ENCODE measurements at places on chromosomes 4 and X. TPM values are rescaled to one million over a fixed set of nuclear protein-coding genes. Genes with fewer than 3 reads are reported as not detected.

GRCh38 chr4:114603497-114603896, 4.9 kb downstream of the UGT8 start:
- no peak for DNase-seq

GRCh38 chr4:57777876-57778275, 667.7 kb upstream of the IGFBP7 start:
- no peak for DNase-seq

DNA sequence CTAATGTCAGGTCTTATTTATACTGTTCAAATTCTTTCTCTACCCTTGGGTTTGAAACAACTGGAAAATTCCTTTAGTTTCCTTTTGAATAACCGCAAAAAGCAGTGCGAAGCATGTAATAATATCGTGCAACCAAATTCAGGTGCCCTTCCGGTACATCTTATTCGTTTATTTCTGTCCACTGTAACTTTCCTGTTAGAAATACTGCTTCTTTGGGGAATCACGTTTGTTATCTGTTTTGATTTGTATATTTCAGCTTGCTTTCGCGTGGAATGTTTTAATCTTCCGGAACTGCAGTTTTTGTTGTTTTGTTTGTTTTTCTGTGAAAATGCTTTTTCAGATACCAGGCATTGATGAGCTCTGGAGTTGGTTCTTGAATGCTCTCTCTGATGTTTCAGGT, 85.7 kb upstream of the HPRT1 start:
- no peak for DNase-seq

Gene IL2RG
- total RNA-seq: 46.0 TPM

- DNase-seq: no peak
Measured at GRCh38 chr4:145525291-145525740, 43.7 kb downstream of the SMAD1 start.

- no peak for DNase-seq
Measured at GRCh38 chr4:21569638-21570037, 378.9 kb downstream of the KCNIP4 start.

Gene TLR2
- total RNA-seq: 2.0 TPM

Gene RBM46
- total RNA-seq: not detected

Gene ART3
- total RNA-seq: 1.6 TPM

Measured in colonic mucosa (tissue), 4 donors.